ENCODE measurements at places on chromosomes 5 and 9.

- peak; percentile 4 for DNase-seq
These were observed 373.4 kb downstream of the GADD45G start for GRCh38 chr9:89978185-89978584.

DNA sequence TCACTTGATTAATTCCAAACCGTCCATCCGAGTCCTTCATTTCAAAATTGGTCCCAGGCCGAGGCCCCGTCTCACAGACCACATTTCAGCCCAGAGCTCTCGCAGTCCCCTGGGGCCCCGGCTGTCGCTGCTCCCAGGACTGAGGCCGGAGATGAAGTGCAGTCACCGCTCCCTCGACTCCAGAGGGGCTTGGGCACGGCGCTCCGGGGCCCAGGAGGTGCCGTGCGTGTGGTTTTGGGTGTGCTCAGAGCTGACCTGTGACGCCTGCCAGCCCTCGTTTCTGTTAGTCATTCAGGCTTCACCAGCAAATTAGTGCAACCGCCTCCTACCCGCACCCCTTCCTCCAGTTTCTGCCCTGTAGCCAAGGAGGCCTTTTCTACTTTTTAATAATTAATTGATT lies 48.7 kb upstream of the PHYKPL start:
- no peak for DNase-seq

GRCh38 chr9:120395376-120395775 lies 184.6 kb downstream of the CDK5RAP2 start:
- DNase-seq = no peak

DNA sequence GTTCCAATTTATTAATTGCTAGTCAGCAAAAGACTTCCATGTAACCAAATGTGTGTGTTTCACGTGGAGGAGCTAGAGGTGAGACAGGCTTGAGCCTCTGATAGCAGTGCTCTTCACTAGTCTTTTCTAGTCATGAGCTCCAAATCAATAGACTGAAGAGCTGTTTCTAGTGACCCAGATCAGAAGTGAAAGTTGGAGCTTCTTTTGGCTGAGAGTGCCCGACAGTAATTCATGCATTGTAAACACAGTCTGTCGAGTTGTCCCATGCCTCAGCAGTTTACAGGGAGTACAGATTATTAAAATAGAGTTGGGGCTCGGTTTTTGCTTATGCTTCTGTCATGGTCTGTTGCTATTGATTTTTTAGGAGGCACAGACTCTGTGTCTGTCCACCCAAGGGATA lies 793.1 kb downstream of the DTWD2 start:
- DNase-seq = no peak

DNA sequence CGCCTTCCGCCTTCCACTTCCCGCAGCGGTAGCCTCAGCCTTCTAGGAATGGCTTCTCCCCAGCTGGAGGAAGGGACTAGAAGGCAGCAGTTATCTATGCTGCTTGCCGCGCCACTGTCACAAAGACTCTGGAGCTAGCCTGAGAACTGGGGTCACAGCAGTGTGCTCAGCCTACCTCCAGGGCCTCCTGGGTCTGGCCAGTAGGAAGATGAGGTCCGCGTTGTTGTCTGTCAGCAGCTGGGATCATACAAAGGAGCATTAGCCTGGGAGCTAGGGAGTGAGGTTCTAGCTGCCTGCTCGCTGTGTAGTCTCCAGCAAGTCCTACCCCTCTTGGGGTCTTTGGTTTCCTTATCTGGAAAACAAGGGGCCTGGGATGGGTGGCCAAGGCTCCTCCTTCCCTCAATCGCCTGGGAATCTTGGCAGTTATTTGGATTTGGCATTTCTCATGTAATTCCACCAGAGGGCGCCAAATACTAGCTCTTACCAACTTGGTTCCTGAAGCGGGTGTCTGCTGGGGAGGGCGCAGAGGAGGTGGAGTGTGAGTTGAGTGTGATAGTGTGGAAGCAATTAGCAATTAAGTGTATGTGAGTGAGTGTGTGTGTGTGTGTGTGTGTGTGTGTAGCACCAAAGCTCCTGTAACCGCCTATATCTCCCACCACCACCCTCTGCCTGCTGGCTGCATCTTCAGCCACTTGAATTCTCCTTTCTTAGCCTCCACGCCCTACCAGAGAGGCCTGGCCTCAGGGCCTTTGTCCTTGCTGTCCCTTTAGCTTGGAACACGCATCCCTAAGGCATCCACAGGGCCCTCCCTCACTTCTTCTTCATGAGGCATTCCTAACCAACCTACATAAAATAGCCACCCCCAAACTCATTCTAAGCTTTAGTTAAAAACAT lies 97.1 kb downstream of the ENTREP1 start:
- peak; percentile 47 for DNase-seq

GRCh38 chr9:84059936-84060335 lies 79.3 kb downstream of the RMI1 start:
- DNase-seq = no peak

GRCh38 chr9:18504707-18505106 lies 30.8 kb downstream of the ADAMTSL1 start:
- DNase-seq = no peak

GRCh38 chr5:32621256-32621655 lies 35.9 kb downstream of the SUB1 start:
- DNase-seq = no peak

DNA sequence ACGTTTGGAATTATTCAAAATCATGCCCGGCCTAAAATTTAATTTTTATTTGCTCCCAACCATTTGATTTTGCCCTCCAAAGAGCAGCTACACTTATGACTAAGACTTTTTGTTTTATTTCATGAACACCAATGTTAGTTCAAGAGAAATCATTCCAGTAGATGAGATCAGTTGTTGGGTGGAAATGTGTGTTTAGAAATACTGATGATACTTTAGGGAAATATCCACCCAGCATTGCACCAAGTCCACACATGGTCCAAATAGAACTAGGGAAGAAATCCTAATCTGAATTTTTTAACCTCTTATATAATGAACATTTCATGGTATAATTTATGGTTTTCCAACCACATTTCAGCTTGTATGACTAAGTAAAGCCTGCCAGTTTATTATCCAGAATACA lies 28.3 kb upstream of the GOLPH3 start:
- DNase-seq = no peak

All from HCT116 (cell line).